ENCODE measurements at places on chromosomes 4 and X. TPM values are rescaled to one million over a fixed set of nuclear protein-coding genes. Genes with fewer than 3 reads are reported as not detected.

The KLB gene
- total RNA-seq: 28.0 TPM

The MAGEE1 gene
- total RNA-seq: 0.25 TPM

The EGF gene
- total RNA-seq: not detected

The ALG13 gene
- total RNA-seq: 24.0 TPM

The RASSF6 gene
- 0.08 TPM for total RNA-seq

The ABCG2 gene
- total RNA-seq: 9.6 TPM

The FAAH2 gene
- total RNA-seq: 4.0 TPM

The TMEM47 gene
- 7.1 TPM for total RNA-seq

The MAP9 gene
- total RNA-seq: 2.0 TPM

The CXXC4 gene
- 1.1 TPM for total RNA-seq

Measured in liver (tissue), 10 donors.